Effector memory CD4-positive, alpha-beta T cell (primary cell): ENCODE measurements at places on chromosomes 12 and 14.

GRCh38 chr12:2820432-2820831 lies 8.0 kb downstream of the ITFG2 start:
- no peak for DNase-seq

DNA sequence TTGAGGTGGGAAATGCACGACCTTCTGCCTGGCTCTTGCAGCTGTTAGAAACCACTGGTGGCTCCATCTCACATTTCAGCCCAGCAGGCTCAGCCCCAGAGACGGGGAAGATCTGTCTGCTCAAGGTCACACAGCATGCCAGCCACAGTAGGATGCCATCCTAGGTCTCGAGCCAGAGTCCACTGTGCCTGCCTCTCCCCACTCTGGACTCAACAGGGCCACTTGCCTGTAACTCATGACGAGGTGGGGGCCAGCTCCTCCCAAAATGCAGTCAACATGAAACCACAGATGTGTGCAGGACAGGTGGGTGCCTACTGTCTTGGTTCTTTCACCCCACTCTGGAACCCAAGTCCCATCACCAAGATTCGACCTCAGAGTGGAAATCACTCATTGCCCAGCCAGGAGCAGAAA lies 23.2 kb downstream of the BCL11B start:
- no peak for DNase-seq

- no peak for DNase-seq
Observed at GRCh38 chr12:8948701-8949341, 624 bp downstream of the M6PR start.

DNA sequence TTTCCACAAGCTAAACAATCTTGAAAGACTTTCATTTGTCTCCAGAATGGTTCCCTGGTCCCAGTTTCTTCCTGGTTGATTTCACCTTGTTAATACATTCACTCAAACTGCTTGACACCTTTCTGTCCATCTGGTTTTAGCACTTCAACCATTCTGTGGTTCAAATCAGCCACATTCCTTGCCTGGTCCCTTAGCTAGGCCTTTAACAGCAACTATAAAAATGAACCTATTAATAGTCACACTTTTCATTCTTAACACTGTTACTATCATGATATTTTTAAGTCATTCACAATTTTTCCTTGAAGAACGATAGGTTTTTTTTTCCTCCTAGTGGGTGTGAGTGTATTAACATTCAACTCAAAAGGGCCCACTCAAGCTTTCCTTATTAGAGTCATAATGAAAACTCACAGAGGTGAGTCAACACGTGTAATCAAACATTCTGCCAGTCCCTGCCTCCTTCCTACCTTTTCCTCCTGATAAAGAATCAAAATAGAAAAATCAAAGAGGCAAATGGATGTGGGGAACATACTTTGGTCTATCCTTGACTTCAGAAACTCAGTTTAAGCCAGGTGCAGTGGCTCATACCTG lies 34.4 kb upstream of the CCNT1 start:
- DNase-seq, result no peak

GRCh38 chr12:131672311-131672940 lies 38.5 kb upstream of the SFSWAP start:
- no peak for DNase-seq
